ENCODE measurements at places on chromosomes 16 and 17.

DNA sequence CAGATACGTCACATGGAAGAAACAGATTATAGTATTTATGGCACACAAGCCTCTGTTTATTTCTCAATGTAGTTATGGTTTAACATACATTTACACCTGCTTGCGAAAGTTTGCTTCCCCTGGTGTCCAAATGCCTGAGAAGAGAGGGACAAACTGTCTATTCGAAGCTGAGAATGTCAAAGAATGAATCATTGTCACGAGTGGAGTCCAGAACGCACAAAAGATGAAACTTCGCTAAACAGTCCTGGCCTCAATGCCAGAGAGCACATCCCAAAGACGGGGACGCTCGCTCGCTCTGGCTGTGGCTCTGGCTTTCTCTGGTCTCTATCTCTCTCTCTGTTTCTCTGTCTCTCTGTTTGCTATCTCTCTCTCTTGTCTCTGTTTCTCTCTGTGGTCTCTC is 298.8 kb downstream of the FOXL1 start:
- no peak for DNase-seq

GRCh38 chr17:81056312-81056711 is 21.4 kb downstream of the BAIAP2 start:
- DNase-seq: no peak

- DNase-seq: no peak
Measured at GRCh38 chr17:49469831-49470810, 25.0 kb upstream of the NGFR start.

DNA sequence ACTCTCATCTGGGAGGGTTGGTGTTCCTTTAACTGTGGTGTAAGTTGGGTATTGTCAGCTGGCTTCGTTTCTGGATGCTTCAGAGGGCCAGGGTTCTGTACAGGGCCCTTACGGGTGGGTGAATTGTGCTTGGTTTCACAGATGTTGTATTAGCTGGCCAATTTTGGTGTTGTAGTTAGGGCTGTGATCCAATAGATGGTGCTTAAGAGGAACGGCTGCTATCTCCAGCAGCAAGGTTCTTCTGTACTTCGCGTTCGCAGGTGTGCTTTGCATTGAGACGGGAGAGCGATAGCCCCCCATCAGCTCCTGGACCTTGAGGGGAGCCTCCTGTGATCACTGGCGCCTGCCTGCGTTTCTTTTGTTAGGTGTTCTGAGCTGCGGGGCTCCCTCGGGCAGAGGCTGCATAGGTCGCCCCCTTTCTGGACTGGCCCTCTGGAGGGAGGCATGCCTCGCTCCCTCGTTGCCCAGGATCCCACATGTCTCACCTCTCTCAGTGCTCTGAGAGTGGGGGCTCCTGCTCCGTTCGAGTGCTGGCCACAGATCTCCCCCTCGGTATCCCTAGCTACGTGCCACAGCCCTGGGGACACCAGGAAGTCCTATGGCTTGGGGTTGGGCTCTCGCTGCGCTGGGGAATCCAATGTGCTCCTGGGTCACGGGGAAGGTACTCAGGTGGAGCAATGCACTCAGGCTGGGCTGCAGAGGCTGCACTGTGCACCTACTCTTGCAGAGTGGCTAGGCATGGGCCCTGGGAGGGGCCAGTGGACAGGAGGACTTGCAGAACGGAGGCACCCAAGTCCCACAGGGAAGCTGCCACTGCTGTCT is 837 bp upstream of the PRDM7 start:
- no peak for DNase-seq

- no peak for DNase-seq
Measured at GRCh38 chr16:80985611-80986010, 21.1 kb downstream of the CMC2 start.

Measured in coronary artery (tissue), 2 donors.